ENCODE measurements at places on chromosomes 11 and 22. TPM values are rescaled to one million over a fixed set of nuclear protein-coding genes. Genes with fewer than 3 reads are reported as not detected.
A peak's percentile ranks its signal among the peaks of the same experiment; 100 is the strongest.

DNA sequence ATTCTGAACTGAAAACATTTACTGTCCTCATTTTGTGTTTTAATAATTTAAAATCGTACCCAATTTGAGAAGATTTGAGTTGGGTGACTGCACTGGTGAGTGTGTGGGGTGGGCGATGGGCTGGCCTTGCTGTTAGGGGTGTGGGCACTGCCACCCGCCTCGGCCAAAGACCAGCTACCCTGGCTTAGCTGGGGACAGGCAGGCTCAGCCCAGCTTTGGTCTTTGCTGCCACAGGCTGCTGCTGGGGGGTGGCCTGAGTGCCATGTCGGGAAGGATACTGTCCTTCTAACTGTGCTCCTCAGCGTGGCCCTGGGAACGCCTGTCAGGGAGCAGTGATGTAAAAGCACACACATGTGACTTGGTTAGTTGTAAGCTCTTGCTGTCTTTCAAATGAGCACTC lies 22.3 kb downstream of the FAM118A start:
- no peak for DNase-seq

DNA sequence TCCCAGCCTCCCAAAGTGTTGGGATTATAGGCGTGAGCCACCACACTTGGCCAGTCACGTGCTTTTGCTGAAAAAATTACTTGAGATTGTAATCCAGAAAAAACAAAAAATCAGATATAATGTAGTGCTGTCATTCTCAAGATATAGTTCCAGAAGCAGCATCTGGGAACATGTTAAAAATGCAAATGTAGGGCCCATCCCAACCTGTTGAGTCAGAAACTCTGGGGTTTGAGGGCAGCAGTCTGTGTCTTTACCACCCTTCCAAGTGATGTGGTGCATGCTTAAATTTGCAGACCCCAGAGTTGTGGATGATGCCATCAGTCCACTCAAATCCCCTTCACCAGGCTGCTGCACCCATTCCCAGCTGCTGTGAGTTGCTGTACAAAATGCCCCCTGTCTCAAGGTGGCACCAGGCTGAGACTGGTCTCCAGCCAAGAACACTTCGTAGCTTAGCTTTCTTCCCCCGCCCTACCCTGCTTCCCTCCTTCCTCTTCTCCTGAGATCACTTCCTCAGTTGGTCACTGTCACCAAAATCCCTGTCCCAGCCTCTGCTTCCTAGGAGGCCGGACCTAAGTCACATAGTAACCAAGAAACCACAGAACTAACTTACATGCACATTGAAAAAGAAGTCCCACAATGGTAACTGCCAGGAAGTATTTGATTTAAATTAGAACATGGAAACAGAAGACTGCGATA lies 18.2 kb upstream of the ARRB1 start:
- no peak for DNase-seq

DNA sequence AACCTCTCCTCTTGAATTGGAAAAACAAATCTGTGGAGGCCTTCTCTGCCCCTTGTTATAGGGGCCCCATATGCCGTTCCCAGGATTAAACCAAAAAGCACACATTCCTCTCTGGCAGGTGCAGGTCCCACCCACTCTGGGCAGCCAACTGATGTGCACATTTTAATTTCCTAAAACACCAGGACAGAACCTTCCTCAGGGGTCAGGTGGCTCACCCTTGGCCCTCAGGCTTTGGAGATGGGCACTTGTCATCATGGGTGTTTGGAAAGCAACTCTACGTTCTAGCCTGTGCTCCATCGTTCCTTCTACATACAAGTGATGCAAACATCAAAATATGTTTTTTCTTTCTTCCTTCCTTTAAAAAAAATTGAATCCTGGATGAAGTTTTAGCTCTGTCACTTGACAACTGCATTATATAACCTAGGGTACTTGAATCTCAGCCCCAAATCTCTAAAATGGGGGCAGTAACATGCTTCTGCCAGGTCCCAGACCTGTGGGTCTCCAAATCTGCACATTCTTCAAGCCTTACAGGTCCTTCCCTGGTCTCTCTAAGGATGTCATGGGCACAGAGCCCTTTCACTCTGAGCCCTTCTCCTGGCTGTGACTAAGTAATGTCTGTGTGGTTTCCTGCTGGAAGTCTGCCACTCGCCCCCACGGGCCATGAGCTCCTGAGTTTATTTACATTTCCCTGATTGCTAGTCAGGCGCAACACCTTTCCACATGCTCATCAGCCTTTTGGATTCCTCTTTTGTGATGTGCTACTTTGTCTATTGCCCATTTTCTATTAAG lies 43.8 kb downstream of the KCNQ1OT1 start:
- DNase-seq = peak; percentile 26

- DNase-seq = no peak
These were observed 19.4 kb downstream of the LRRC74B start for GRCh38 chr22:21064917-21065864.

DNA sequence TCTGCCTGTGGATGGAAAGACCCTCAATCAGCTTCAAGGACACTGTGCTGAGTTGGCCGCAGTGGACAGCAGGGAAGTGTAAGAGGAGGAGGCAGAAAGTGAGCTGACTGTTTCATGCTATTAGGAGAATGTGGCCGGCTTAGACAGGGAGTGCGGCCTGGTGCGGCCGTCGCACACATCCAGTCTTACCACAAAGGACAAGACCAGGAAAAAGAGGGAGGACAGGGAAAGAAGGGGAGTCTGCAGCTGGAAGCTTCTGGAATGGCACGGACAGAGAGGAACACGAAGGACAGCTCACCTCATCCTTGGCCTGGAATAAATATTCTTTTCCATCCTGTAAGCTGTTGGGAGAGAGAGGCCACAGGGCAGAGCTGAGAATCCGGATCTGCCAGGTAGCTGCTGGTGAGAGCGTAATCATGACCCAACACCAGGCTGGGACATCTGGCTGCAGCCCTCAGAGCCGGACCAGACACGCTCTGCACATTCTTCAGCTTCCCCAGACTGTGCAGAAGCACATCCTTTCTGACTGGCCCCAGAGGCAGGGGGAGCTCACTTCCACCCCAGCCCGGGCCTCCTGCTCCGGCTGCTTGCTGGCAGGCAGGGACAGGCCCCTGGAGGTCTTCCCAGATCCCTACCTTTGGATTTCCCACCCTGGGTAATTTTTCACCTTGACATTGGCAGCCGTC lies 8.6 kb upstream of the RBM4B start:
- no peak for DNase-seq

- DNase-seq = no peak
These were observed 69.4 kb downstream of the FLI1 start for GRCh38 chr11:128763224-128763623.

DNA sequence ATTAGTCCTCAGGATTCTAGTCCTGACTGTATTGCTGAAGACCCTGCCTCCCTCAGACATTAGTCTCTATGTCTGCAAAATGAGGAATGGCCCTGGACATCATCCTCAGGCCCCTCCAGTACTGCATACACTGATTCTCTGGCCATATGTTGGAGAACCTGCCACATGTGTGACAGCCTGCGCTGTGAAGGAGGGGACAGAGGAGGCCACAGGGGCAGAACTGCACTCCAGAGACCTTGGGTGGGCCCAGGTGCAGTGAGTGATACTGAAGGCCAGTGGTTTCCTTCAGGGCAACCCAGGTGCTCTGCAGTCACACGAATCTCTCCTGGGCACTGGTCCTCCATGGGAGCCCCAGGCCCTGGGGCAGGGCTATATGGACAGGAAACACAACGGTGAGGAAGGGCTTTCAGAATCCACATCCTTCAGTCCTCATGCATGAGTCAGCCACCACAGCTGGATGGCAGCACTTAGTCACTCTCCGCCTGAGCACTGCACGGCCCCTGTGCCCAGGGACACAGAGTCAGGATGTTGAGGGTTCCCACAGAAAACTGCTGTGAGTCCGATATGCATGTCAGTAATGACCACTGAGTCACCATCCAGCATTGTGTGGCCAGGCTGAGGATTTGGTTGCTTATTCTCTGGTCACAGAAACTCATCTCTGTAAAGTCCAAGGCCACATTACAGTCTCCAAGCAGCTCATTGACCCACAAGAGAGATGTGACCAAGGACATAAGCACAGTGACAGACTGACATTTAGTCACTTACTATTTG lies 39.7 kb downstream of the ME3 start:
- DNase-seq = no peak

DNA sequence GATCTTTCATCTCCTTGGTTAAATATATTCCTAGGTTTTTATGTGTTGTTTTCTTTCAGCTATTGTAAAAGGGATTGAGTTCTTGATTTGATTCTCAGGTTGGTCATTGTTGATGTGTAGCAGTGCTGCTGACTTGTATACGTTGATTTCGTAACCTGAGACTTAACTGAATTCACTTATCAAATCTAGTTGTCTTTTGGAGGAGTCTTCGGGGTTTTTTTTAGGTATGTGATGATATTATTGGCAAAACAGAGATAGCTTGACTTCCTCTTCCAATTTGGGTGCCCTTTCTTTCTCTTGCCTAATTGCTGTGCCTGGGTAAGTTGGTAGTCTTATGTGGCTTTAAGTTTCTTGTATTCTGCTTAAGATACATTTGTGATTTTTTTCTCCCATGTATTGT lies 52.8 kb downstream of the CBL start:
- DNase-seq = no peak

DNA sequence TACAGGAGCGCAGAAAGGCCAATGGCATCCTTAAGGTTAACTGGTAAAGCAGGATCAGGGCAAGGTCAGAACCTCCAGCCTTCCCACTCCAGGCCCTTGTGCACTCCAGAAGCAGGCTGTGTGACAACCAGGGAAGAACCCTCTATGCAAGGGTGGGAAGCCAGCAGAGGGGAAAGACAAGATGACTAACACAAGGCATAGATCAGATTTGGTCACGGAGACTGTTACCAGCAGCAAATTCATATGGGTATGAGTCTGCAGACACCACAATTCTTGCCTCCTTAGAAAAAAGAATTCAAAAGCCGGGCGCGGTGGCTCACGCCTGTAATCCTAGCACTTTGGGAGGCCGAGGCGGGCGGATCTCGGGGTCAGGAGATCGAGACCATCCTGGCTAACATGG lies 39.8 kb upstream of the MTNR1B start:
- DNase-seq = no peak

- DNase-seq = no peak
These were observed 862.8 kb downstream of the FAM181B start for GRCh38 chr11:81870815-81871214.

GRCh38 chr11:75302371-75302770 lies 49.1 kb downstream of the ARRB1 start:
- no peak for DNase-seq

The FOLR3 gene
- 6.5 TPM for total RNA-seq

The SMC1B gene
- total RNA-seq = not detected

The OLFML1 gene
- total RNA-seq = 28.1 TPM

The UBQLN3 gene
- total RNA-seq = 1.4 TPM

The MS4A2 gene
- 0.57 TPM for total RNA-seq

The IL17REL gene
- total RNA-seq = 0.51 TPM
